ENCODE measurements at places on chromosomes 3 and 15.

DNA sequence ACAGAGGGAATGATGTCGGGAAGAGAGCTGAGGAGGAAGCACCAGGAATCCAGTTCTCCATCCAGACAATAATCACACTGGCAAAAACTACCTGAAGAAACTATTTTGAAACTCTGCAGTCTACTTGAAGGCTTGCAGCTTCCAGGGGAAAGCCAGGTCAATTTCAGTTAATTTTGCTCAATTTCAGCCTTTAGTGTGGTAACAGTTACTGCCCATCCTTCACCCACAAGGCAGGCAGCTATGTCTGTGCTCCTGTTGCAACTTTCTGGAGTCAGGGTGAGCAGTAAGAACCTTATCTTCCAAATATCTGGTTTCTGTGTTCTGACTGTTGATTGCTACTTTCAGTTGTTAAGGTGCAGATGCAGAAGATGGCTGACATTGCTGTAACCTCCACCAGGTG is 221.7 kb downstream of the ADAMTS17 start:
- DNase-seq = no peak

DNA sequence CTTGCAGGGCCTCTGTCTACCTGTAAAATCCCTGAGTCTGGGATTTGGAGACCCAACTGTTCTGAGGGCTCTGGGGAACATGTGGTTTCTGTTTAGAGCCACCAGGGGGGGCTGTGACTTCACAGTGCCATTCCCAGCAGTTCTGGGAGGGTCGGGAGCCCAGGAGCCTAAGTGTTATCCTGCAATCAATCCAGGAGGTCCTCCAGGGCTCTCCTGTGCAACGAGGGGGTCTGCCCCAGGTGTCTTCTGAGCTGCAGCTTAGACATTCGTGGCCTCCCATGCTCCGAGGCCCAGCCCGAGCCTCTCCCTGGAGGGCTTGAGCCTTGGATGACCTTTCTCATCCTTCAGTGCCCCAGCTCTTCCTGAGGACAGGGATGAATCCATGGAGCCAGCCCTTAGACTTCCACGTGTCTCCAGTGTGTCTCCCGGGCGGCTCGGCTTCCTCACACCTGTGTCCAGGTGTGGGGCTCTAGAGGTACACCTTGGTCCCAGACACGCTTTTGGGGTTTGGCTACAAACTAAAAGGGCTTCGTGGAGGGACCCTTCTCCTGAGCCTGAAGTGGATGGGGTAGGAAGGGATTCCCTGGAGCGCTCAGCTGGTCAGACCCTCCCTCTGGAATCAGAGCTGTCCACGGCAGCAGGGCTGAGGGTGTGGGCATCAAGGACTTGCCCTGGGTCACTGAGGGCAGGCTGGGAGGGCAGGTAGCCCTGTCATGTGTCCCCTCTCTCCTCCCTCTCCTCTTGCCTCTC is 20.3 kb upstream of the ABTB1 start:
- DNase-seq = peak; percentile 70

GRCh38 chr15:40439960-40440742 is 602 bp upstream of the BAHD1 start:
- peak; percentile 54 for DNase-seq

- no peak for DNase-seq
Measured at GRCh38 chr3:140630866-140631265, 47.0 kb upstream of the TRIM42 start.

GRCh38 chr3:44223299-44223698 is 18.4 kb upstream of the TOPAZ1 start:
- DNase-seq = no peak

DNA sequence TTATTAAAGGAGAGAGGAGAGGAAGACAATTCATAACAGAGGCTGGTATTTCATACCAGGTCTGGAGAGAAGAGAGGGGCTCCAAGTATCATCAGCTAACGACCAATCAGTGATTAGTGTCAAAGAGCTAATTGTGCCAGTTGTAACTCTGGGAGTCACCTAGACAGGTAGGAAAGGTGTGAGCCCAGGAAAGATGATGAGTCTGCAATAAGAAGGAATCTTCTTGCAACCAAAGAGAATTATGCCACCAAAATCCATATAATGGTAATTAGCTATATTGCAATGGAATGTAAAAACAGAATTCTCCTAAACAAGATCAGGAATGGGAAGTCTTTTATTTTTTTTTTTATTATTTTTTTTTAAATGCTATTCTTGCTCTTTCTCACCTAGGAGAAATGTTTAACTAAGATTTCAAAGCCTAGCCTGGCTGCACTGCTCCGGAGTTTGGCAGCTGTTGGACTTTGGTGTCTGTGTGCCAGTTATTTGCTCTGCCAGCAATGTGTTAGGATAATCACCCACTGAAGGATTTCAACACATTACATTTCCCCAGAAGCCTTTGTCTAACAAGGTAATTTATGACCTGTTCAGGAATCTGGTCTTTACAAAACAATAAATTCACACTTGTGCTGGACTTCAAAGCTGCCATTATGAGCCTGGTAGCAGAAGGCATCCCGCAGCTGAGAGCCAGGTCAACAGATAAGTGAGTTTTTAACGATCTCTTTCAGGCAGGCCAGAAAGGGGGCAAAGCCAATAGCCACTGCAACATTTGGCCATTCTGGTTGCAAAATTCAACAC is 89.4 kb downstream of the FOXB1 start:
- DNase-seq = no peak

DNA sequence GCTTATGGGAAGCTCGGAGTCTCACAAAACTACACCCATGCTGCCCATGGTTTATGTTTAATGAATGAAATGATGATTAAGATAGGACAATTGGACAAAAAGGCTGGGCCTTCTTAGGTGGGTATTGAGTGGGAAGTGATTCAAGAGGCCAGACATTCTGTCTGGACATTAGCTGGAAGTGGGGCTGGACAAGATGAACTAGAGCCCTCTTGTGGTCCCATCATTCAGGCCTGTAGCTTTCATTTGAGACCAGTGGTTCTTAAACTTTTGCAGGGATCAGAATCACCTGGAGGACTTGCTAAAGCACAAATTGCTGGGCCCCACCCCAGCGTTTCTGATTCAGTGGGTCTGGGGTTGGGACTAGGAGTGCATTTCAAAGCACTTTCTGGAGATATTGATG is 290.4 kb upstream of the CTDSPL start:
- no peak for DNase-seq

DNA sequence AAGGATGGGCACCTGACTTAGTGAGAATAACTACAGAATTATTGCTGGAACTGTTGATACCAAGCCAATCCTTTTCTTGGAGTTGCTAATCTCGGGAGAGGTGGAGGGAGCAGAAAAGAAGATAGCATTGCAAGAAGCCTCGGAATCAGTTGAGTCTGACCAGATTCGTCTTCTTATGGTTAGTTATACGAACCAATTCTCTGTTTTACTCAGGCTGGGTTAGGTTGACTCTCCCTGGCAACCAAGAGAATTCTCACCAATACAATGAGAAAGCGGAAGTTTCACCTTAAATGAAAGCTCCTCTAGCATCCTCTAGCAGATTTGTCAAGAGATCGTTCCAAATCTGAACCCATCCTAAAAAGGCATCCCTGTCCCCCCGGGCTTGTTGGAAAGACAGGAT is 43.5 kb upstream of the UBE2E1 start:
- no peak for DNase-seq

GRCh38 chr3:45145223-45145622 is 955 bp downstream of the CDCP1 start:
- DNase-seq = no peak

GRCh38 chr3:94304954-94305353 is 242.1 kb downstream of the NSUN3 start:
- no peak for DNase-seq

DNA sequence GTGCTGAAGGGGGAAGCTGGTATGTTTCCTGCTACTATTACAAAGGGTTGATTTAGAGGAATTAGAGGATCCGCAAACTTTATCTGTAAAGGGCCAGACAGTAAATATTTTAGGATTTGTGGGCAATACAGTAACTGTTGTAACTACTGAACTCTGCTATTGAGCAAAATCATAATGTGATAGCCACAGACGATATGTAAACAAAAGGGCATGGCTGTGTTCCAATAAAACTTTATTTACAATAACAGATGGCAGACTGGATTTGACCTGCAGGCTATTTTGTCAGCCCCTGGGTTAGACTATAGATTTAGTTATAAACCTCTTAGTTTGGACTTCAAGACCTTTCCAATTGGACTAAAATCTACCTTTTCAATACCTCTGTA is 27.8 kb upstream of the KCNMB2 start:
- no peak for DNase-seq

GRCh38 chr3:25611193-25611592 is 53.5 kb downstream of the TOP2B start:
- DNase-seq = no peak

- DNase-seq = no peak
Measured at GRCh38 chr3:4981665-4982494, 2.6 kb downstream of the BHLHE40 start.

DNA sequence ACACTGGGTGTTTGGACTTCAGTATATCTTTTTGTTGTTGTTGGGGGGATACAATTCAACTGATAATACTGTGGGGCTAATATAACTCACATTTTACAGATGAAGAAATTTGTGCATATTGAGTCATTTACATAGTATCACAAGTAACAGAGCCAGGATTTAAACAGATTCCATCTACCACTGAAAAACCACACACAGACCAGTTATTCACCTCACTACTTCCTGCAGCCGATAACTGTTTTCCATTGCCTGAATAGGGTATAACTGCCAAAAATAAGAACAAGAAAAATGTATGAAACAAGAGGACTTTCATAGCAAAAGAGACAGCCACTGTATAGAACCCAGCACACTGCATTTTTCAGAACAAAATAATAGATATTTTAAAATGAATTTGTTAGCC is 215.8 kb upstream of the CNTN6 start:
- DNase-seq = no peak

GRCh38 chr3:104553121-104553520 is 813.6 kb upstream of the ALCAM start:
- no peak for DNase-seq

- no peak for DNase-seq
Measured at GRCh38 chr3:12629560-12629959, 34.4 kb downstream of the RAF1 start.

GRCh38 chr3:5071061-5071460 is 51.0 kb upstream of the ARL8B start:
- no peak for DNase-seq

- no peak for DNase-seq
Measured at GRCh38 chr15:58457466-58457965, 25.7 kb downstream of the LIPC start.

- DNase-seq = no peak
Measured at GRCh38 chr15:95718441-95718840, 612.1 kb upstream of the NR2F2 start.

- DNase-seq = no peak
Measured at GRCh38 chr15:85598219-85598618, 196.5 kb downstream of the KLHL25 start.

DNA sequence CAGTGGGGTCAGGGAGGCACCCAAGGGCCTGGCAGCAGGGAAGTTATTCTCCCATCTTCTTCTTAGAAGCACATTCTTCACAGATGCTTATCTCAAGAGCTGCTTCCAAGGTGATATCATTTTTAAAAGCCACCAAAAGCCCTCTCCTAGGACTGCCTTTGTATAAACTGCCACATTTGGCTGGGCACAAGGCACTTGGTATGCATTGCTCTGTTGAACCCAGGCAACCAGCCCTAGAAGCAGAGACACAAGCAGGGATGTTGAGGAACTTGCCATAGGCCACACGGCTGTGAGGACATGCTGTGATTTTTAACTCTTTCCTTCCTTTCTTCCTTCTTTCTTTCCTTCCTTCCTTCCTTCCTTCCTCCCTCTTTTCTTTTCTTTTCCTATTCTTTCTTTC is 7.4 kb upstream of the SLC6A1 start:
- DNase-seq = no peak

- no peak for DNase-seq
Measured at GRCh38 chr15:66400351-66400774, 13.7 kb downstream of the MAP2K1 start.

- DNase-seq = no peak
Measured at GRCh38 chr3:72903004-72903403, 15.2 kb downstream of the GXYLT2 start.

DNA sequence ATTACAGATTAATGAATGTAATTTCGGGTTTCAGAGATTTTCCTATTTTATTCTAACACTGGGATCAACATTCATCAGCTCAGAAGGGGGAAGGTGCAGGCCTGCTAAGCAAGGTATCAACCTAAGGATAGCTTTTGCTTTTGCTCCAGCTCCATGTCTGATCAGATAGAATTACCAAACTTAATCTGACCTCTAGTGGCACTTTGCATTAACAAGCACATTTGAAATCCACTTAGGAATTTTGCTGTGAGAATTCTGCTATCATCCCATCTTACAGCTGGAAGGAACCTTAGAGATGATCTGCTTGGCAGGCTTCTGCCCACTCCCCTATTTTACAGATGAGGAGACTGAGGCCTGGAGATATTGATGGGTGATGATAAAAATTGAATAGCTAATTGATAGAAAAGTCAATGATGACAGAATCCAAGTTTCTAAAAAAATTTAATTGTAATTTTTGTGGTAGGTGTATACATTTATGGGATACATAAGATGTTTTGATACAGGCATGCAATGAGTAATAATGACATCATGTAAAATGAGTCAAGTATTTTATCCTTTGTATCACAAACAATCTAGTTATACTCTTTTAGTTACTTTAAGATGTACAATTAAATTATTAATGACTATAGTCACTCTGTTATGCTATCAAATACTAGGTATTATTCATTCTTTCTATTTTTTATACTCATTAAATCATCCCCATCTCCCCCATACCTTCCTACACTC is 209.2 kb upstream of the ZPLD1 start:
- no peak for DNase-seq

- DNase-seq = no peak
Measured at GRCh38 chr3:57335283-57335938, 42.9 kb upstream of the ASB14 start.

DNA sequence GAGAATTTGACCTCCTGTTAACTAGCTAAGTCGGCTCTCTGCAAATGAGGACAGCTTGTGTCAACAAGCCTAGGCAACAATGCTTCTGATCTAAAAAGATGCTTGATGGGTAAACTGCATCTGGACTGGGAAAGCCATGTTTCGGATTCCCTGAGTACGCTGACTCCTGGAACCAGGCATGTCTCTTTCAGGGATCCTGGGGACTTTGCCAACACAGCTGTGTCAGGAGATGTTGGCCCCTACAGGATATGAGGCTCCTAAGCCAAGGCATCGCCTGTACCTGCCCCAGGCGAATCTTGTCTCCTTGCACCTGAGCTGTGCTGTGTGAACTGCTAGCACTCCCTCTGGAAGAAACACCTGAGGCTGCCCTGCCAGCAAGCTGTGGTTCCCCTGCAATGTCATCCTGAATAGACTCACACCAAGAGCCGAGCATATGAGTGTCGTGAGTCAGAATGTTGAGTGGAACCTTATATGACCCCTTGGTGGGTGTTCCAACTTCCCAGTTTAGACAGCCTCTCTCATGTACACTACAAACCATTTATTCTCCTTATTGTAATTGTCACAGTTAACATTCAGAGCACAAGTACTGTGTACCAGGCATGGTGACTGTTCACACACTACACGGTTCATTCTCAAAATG is 17.0 kb downstream of the EOGT start:
- no peak for DNase-seq

Data from WTC11 (cell line).